ENCODE measurements at places on chromosomes 16 and 17. TPM values are rescaled to one million over a fixed set of nuclear protein-coding genes. Genes with fewer than 3 reads are reported as not detected.

RASL10B gene
- 3.3 TPM for total RNA-seq

TMEM106A gene
- 2.3 TPM for total RNA-seq

TCAP gene
- 2.3 TPM for total RNA-seq

CDRT15 gene
- not detected for total RNA-seq

PDP2 gene
- 18.3 TPM for total RNA-seq

JPH3 gene
- 10.5 TPM for total RNA-seq

AANAT gene
- total RNA-seq: 0.39 TPM

SNN gene
- 491 TPM for total RNA-seq

KRTAP9-2 gene
- not detected for total RNA-seq

CORO6 gene
- 1.4 TPM for total RNA-seq

MYH1 gene
- total RNA-seq: not detected

HYDIN gene
- total RNA-seq: 7.0 TPM

TM4SF5 gene
- total RNA-seq: not detected

GPRC5B gene
- 8.7 TPM for total RNA-seq

ADCY7 gene
- 16.7 TPM for total RNA-seq

IL21R gene
- 0.86 TPM for total RNA-seq

C16orf92 gene
- not detected for total RNA-seq

SULT1A4 gene
- 1.0 TPM for total RNA-seq

Data from glutamatergic neuron (in vitro differentiated cells).